GM20000 (cell line): ENCODE measurements at places on chromosomes 2 and 18.

DNA sequence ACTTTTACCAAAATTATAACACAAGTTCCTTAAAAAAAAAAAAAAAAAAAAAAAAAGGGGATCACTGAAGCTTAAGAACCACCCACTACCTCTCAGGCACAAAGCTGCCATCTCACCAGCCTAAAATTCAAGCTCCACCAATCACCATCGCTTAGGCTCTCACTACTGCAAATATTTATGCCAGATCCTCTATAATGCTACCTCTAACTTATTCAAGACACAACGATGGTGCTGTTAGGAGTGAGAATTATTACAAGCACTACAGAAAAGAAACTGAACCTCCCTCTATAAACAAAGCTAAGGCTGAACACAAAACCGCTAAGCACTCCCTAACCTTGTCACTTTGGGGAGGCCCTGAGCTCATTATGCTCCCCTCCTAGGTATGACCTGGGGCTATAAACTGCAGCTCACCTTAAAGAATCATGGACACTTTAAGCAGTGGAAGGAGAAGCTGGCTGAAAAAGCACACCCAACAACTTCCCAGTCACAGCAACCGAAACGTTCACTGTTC lies 3.6 kb downstream of the FZD5 start:
- DNase-seq: no peak

DNA sequence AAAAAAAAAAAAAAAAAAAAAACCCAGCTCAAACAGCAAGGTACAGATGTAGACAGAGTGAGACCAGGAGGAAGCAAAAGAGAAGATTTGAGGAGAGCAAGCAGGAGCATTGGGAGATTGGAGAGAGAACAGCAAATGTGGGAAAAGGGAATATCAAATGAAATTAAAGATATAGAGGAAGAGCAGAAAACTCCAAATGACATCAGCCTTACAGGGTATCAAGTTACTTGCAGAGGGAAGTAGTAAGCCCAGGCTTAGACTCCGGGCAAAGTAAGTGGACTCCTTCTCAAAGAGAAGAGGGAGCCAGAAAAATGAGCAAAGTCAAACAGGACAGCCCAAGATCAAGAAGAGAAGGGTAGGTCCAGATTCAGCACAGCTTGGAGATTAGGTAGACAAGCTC lies 93.3 kb upstream of the PPP1CB start:
- DNase-seq: no peak

- DNase-seq: no peak
These were observed 44.1 kb downstream of the EFR3B start for GRCh38 chr2:25085761-25086560.

GRCh38 chr2:46601328-46601963 lies 122.1 kb downstream of the TMEM247 start:
- DNase-seq: no peak

DNA sequence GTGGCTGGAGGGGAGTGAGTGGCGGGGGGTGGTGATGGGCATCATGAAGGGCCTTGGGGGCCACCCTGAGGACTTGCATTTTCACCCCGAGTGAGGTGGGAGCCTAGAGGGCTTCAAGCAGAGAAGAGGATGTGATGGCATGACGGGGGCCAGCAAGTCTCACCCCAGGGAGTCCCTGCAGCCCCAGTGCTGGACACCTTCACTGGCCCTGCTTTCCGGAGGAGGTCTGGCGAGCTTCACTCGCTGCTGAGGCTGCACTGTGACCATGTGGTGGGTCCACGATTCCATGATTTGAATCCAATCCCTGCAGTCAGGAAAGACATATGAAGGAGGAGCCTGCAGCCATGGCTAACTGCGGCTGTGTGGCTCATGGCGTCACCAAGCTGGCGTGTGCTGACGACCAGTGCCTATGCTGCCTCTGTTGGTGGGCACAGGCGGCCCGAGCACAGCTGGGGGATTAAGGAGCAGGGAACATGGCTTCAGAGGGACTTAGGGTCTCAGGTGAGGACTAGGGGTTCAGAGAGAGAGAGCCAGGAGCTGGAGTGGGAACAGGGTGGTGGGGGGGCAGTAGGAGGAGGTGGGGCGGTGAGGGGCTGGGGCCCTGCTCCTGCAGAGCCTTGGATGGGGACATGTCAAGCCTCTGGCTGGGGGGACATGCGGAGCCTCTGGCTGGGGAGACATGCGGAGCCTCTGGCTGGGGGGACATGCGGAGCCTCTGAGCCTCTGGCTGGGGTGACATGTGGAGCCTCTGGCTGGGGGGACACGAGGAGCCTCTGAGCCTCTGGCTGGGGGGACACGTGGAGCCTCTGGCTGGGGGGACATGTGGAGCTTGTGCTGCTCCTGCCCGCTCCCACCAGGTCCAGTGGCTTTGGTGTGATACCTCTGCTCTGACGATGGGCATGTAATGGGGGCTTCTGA lies 3.6 kb downstream of the ZAP70 start:
- no peak for DNase-seq

DNA sequence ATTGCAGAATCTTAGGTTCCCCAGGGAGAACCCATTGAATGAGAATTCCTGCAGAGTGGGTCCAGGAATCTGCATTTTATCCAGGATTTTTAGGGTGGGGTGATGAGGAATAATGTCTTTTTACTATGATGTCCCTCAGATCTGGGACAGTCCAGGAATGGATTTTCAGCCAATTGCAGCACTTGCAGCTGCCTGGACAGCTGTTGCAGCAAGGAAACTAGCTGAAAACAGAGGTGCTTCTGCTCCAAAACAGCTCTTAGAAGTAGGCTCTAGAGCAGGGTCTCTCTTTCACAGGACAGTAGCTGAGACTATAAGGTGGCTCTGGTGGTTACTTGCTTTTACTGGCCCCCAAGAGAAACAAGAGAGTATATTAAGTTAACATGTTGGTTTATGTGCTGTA lies 9.1 kb downstream of the GLI2 start:
- DNase-seq: no peak

GRCh38 chr2:62313449-62314227 lies 117.7 kb downstream of the B3GNT2 start:
- DNase-seq: peak; percentile 54

DNA sequence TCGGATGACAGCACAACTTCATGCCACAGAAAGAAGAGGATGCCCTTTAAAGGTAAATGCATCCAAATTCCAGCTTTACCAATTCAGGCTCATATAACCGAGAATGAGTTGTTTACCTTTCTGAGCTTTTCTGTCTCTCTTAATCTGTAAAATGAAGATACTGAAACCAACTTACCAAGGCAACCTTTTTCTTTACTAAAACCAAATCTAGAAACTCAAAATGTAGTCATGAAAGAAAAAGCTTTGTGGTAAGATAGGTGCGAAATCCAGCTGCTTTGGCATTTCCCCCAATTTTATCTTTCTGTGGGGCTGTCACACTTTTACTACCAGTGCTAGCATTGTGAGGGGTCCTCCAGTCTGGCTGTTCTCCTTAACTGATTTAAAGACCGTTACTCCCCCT lies 240.4 kb downstream of the IKZF2 start:
- DNase-seq: no peak

GRCh38 chr2:15754703-15755099 lies 163.0 kb downstream of the DDX1 start:
- DNase-seq: no peak

DNA sequence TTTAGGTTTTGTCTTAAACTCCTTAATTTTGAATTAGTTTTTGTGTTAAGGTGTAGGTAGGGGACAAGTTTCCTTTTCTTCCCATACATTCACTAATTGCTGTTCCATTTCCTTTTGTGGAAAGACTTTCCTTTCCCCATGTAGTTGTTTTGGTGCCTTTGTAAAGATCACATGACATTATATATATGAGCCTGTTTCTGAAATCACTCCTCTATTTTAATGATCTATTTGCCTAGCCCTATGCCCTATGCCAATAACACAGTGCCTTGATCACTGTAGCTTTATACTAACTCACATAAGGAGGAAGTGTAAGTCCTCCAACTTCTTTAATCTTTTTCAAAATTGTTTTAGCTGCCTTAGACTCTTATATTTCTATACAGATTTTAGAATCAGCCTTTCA lies 211.9 kb downstream of the PPP1R1C start:
- no peak for DNase-seq

- DNase-seq: no peak
These were observed 7.7 kb upstream of the TTC39C start for GRCh38 chr18:24006712-24007313.

- no peak for DNase-seq
These were observed 466.2 kb downstream of the FBXO15 start for GRCh38 chr18:73681398-73681797.
